ENCODE measurements at places on chromosomes 7 and 10.

DNA sequence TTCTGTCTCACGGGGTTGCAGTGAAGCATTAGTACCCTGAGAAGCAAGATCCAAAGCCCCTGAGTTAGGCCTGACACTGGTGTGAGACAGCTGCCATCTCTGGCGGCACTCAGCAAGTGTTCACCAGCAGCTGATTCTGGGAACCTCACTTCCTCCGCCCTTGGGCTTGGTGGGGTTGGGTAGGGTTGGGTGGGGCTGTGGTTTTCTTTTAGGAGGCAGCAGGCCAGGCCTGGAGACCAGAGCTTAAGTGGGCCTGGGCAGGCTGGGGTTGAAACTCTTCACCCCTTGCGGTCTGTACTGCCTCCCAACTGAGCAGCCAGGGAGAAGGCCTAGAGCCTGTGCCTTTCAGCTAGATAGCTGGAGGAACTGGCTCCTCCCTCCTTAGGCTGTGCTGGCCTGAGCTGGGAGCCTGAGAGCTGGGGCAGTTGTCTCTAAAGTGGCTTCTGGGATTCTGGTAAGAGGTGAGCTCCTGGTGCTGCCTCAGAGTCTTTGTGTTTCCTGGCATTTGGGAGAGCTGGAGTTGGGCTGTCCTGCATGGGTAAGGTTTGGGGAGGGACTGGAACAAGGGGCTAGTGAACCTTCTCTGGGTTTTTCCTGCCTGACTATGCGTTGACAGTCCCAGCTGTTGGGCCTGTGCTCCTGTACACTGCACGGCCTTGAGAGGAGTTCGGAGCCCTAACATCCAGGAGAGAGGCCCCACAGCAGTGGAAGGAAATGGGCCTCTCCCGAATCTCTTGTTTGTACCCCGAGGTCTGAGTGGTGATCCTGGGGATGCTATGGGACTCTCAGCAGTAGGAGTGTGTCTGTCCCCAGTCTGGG, 5.1 kb downstream of the TSPAN14 start:
- DNase-seq, result no peak

DNA sequence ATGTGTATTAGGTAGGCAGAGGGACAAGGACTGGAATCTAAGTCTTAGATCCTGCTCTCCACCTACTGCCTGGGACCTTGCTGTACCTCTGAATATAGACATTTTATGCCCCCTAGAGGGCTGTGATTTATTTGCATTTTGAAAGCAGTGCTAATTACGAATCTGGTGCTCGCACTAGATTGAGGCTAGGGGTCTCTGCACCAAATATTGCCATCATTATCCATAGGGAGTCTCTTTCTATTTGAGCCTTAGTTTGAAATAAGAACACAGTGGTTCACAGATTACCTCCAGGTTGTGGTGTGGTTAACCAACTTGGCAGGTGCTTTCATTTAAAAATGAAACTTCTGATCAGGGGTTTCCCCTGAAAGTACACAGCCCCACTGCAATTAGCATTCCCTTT, 41.8 kb downstream of the CNNM1 start:
- DNase-seq, result no peak

GRCh38 chr10:101839416-101840063, 4.1 kb downstream of the KCNIP2 start:
- DNase-seq, result no peak

- no peak for DNase-seq
Observed at GRCh38 chr10:110354322-110354766, 49.6 kb upstream of the SMNDC1 start.

GRCh38 chr10:10564081-10564794, 453.4 kb upstream of the CELF2 start:
- DNase-seq, result no peak

GRCh38 chr7:131629217-131629882, 72.9 kb upstream of the PODXL start:
- DNase-seq, result no peak

DNA sequence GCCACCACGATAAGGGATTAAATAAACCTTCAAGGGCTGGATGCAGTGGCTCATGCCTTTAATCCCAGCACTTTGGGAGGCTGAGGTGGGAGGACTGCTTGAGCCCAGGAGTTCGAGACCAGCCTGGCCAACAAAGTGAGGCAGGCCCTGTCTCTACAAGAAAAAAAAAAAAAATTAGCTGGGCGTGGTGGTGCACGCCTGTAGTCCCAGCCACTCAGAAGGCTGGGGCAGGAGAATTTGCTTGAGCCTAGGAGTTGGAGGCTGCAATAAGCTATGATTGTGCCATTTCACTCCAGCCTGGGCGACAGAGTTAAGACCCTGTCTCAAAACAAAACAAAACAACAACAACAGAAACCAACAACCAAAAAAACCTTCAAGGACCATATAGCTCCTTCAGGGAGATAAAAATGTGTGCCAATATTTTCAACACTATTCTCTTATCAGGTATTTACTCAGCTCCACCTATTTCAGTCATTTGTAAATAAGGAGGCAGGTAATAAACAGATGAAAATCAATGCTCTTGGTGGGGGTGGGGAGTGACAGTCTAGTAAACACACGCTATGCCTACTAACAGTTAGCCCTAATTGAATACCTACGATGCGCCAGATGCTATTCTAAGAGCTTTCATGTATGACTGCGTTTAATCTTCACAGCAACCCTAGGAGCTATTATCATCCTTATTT, 13.2 kb downstream of the BAIAP2L1 start:
- no peak for DNase-seq

DNA sequence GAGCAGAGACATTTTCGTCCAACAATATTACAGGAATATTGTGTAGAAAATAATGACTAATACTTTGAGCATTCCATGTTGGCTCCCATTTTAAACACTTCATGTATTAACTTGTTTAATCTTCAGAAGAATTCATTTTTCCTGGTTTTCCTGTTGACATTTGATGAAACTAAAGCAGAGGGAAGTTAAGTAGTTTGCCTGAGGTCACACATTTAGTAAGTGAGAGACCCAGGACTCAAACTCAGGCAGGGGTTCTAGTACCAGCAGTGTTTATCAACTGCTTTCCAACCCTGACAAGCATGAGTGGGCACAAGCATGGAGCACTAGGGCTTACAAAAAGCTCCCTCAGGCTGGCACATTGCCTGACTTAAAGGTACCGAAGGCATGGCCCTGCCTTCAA, 719.1 kb downstream of the AUTS2 start:
- DNase-seq, result no peak
